ENCODE measurements at places on chromosomes 3 and 15.

DNA sequence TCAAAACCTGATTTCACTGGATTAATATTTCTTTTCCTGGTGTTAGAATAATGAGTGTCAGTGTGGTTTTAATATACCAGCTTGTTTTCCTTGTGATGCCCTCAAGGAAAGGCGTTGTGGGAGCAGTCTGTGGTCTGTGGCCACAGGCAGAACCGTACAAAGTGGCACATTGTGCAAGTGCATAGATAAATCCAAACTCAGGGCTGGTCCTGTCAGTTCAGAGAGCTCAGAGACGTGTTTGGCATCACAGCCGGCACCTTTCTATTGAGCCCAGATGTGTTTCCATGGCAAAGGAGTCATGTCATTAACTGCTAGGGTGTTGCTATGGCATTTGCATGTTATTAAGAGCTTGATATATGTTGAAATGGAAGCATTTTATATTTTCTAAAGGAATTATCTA, 289.9 kb upstream of the RASGRP1 start:
- no peak for DNase-seq

- no peak for DNase-seq
Observed at GRCh38 chr3:42751609-42752008, 21.4 kb downstream of the CCDC13 start.

DNA sequence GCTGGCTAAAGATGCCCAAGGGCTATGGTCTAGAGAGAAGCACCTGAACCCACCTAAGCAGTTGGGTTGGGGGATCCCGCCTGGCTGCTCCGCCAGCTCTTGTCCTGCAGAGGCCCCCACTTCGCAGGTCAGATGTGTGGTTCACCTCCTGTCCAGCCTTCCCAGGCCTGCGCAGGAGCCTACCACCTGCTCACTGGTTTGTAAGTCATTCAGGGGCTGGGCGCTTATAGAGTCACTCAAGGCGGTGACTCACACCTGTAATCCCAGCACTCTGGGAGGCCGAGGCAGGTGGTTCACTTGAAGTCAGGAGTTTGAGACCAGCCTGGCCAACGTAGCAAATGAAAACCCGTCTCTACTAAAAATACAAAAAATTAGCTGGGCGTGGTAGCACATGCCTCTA, 3.9 kb upstream of the FURIN start:
- no peak for DNase-seq

- DNase-seq: no peak
Observed at GRCh38 chr3:30996467-30996866, 102.0 kb upstream of the GADL1 start.

DNA sequence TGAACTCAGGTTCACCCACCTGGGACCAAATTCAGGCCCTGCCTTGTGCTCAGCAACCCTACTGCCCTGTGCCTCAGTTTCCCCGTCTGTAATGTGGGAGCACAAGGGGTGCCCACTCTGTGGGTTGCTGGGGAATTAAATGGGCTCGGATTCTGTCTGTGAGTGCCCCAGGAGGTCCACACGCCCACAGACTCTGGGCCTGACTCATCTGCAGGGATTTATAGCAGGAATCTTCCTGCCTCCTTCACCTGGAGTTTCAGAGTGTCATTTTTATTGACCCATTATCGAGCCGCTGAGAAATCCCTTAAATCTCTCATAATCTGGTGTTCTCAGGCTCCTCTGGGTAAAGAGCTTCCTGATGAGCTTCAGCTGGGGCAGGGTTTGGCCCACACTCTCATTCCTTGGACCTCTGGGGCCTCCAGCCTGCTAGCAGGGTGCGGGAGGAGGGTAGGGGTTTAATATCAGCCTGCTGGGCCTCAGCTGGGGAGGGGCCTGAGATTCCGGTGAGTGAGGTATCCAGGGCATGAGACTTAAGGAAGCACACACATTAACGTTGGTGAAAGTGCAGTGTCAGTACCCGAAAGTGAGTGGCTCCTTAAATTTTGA, 16.4 kb downstream of the C3orf18 start:
- DNase-seq: no peak

- DNase-seq: no peak
Observed at GRCh38 chr15:91892436-91892835, 38.9 kb downstream of the SLCO3A1 start.

DNA sequence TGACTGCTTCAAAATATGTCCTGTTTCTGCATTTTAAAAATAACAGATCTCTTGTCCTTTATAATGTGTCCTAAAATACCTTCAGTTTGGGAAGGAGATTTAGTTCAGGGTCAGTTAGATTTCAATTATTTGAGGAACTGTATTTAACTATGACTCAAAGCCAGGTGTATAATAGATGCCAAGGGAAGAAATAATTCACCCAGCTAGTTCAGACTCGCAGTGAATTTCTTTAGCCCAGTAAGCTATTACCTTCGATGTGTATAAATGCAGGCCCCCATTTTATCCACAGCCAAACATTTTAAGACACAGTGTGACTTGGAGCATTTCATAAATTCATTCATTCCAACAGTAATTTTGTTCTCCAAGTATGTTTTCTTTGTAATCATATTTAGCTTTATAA, 458.0 kb downstream of the ZNF385D start:
- DNase-seq: no peak

DNA sequence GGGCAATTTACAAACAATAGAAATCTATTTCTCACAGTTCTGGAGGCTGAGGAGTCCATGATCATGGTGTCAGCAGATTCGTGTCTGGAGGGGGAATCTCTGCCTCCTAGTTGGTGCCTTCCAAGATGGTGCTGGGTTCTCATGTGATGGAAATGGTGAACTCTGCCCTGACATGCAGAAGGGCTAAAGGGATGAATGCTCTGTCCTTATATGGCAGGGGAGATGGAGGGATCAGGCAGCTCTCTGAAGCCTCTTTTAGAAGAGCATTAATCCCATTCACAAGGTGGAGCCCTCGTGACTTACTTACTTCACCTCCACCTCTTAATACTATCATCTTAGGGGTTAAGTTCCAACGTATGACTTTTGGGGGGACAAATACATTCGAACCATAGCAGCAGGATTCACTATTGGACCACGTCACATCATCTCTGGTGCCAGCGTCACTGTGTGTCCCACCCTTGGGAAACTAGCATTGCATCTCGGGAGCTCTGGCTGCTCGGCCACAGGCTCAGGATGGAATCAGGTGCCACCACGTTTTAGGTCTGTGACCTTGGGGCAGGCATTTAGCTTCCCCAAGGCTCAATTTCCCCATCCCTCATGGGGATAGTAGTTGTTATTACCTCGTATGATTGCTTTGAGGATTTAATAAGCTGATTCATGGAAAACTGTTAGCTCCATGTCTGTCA, 53.0 kb downstream of the SV2B start:
- no peak for DNase-seq

DNA sequence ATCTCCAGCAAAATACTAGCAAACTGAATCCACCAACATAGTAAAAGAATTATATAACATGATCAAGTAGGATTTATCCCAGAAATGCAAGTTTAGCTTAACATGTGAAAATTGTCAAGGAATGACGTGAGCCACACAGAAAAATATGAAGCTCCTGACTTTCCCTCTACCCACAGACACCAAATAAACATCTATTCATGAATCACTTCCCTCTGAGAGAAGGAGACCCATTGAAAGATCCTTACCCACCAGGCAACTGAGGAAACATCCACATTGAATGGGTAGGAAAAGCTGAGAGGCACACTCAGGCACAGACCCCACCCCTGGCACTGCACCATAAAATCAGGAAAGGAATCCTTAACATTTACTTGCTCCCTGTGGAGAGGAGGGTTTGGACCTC, 102.2 kb upstream of the MANF start:
- DNase-seq: no peak

- no peak for DNase-seq
Observed at GRCh38 chr3:31892916-31893573, 88.0 kb downstream of the OSBPL10 start.

DNA sequence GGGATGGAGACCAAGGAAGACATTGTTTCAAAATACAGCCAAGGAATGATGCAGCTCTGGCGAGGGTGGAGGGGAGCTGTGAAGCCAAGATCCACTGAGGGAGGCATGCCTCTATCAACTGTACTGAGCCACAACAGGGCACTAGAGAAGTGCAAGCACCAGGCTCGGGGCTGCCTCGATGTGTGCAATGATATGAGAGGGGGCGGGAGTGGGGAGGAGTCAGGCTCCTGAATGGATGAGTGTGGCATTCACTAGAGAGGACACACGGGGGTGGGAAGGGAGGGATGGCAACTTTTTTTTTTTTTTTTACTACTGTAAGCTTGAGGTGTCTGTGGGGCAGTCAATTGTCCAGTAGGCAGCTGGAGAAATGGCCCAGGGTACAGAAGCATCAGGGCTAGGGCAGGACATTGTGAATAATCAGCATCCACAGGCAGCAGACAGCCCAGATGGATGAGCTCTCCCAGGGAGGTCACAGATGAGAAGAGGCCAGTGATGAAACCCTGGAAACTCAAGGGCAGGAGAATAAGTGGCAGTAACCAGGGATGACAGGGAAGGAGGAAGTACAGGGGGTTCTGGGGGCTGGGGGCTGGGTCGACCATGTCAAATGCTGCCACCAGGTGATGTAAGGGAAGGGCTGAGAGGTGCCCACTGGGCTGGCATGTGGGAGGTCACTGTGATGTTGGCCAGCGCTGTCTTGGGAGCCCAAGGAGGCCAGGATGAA, 5.9 kb downstream of the STOML1 start:
- no peak for DNase-seq

GRCh38 chr15:52121896-52122295, 9.3 kb upstream of the BCL2L10 start:
- no peak for DNase-seq

DNA sequence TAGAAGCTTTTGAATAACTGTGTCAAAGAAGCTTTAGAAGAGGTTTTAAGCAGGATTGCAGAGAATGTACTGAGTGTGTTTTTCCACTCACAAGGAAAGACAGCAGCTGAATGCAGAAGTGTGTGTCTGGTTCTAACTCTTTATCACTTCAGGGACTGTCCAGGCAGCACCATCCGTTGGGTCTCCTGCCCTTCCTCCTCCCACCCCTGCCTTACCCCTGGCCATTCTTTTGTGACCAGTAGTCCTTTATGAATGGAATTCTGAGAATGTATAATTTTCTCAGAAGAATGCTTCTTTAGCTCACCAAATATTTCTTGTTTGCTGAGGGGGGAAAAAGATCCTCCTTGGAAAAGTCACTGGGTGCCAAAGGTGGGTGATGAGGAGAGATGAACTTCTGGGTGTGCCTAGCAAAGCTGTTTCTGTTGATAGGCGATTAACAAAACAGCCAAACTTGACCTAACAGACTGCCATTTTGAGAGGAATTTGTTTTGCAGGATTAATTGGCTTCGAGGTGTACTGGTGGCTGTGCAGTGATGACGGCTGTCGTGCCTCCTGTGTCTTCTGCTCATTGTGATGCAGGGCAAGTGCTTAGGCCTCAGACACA, 70.9 kb downstream of the IGF1R start:
- no peak for DNase-seq

DNA sequence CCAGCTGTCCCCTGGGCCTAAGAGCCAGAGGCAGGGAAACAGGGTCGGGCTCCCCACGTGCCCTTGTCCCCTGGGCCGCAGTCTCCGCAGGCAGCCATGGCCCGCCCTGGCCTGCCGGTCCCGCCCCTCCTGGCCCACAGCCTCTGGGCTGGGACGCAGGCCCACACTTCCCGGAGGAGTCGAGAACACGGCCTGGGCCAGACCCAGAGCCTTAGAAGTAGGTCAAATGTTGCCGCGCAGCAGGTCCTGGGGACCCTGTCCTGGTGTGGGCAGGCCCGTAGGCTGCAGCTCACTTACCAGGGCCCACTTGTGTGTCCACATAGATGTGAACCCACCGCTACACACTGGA, 4.3 kb upstream of the MYL3 start:
- DNase-seq: peak; percentile 70

GRCh38 chr3:99943931-99944761, 126.5 kb downstream of the CMSS1 start:
- no peak for DNase-seq

DNA sequence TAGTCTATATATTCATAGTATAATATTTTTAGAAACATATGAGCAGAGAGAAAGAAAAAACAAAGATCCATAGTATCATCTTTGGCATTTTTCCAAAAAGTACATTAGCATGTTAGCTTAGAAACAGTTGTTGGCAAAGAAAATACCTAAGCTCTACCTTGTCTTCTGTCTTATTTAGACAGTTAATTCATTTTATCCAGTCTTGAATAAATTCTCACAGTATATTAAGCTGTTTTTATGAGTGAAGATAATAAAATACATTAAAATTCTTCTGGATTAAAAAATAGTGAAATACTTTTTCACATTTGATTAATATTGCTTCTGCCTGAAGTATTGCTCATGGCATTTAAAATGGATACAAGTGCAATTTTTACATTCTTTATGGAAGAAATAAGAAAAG, 145.2 kb downstream of the ZIC1 start:
- DNase-seq: no peak

- DNase-seq: no peak
Observed at GRCh38 chr3:18238746-18239331, 186.3 kb downstream of the SATB1 start.

GRCh38 chr3:22861426-22861825, 341.7 kb upstream of the UBE2E2 start:
- no peak for DNase-seq

- no peak for DNase-seq
Observed at GRCh38 chr3:147431751-147432150, 22.6 kb downstream of the ZIC1 start.

- DNase-seq: no peak
Observed at GRCh38 chr3:61541694-61542093, 19.7 kb upstream of the PTPRG start.

GRCh38 chr15:28068930-28069329, 30.2 kb downstream of the OCA2 start:
- no peak for DNase-seq

DNA sequence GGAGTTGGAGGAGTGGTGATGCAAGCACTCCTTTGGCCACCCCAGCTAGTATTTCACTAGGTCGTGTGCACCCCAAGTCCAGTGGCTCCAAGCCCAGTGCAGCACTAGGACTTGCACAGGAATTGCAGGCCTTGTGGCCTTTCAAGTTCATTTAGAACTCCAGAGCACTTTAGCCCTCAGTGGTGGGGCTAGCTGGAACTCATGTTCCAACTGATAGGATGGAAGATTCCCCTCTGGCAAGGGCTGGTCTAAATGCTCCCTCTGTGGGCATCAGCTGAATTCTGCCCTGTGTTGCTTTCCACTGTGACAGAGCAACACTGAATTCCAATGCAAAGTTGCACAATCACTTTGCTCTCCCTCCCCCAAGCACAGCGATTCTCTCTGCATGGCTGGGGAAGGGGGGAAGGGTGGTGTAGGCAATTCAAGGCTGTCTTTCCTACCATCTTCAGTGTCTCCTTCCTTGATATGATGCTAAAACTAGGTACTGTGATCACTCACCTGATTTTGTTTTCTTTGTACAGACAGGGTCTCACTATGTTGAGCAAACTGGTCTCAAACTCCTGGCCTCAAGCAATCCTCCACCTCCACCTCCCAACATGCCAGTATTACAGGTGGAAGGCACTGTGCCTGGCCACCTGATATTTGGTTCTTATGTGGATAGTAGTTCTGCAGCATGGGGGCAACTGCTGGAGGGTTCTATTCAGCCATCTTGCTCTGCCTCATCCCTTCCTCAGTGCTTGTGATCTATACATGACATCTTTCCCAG, 10.3 kb downstream of the USF3 start:
- no peak for DNase-seq

GRCh38 chr3:124565013-124565412, 165.2 kb upstream of the UMPS start:
- peak; percentile 89 for DNase-seq

- no peak for DNase-seq
Observed at GRCh38 chr3:89227634-89228033, 120.2 kb downstream of the EPHA3 start.

- DNase-seq: no peak
Observed at GRCh38 chr3:117788506-117788905, 1078.9 kb downstream of the TUSC7 start.

GRCh38 chr15:52178765-52179164, 12.4 kb downstream of the GNB5 start:
- DNase-seq: no peak
